AG08396 (cell line): ENCODE measurements at places on chromosomes 5 and 9.

DNA sequence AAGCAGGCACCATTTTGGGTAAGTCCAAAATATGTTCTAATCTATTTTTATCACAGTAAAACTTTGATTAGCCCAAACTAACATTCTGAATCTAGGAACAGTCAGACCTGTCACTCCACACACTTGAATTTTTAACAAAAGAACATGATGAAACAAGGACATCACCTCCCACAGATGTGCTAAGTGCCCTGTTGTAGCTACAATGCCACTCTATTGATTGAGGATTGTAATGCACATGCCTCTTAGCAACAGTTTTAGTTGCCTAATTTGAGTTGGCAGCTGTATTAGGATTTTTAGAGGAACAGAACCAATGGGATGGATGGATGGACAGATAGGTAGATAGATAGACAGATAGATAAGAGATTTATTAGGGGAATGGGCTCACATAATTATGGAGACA is 20.3 kb upstream of the RNF20 start:
- no peak for DNase-seq

GRCh38 chr5:11650936-11651335 is 253.3 kb downstream of the CTNND2 start:
- no peak for DNase-seq

DNA sequence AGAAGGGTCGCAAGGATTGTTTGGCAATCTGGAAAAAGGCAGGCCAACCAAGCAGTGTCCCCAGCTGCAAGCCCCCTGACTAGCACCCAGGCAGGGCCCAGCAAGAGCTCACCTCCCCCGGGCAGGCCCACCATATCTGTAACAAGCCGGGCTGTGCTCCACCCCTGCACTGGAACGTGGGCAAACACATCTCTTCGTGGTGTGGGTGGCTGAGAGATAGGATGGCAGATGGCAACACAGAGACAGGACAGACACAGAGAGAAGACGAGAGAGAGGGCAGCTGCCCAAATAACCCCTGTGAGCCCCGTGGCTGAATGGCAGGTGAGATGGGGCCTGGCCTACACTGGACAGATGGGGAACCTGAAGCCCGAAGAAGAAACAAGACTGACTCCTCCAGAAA is 9.4 kb downstream of the BBLN start:
- DNase-seq = no peak

GRCh38 chr5:141849415-141850243 is 28.6 kb downstream of the PCDH1 start:
- DNase-seq = peak; percentile 92

GRCh38 chr9:4495537-4495936 is 5.3 kb downstream of the SLC1A1 start:
- no peak for DNase-seq

- no peak for DNase-seq
Measured at GRCh38 chr5:107580889-107581820, 89.6 kb downstream of the EFNA5 start.

DNA sequence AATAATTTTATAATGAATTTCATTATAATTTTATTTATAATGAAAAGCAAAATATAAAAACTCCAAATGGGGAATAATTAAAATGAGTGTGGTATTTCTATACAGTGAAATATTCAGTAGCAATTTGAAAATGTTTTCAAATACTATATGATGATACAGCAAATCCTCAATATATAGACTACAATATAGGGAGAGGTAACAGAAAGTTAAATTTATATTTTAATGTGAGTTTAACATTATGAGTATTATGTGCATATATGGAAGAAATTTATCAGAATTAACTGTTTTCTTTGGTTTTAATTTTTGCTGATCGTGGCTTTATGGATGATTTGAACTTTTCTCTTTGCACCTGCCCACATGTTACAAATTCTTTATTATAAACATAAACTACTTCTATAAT is 500.9 kb upstream of the ARRDC3 start:
- no peak for DNase-seq

DNA sequence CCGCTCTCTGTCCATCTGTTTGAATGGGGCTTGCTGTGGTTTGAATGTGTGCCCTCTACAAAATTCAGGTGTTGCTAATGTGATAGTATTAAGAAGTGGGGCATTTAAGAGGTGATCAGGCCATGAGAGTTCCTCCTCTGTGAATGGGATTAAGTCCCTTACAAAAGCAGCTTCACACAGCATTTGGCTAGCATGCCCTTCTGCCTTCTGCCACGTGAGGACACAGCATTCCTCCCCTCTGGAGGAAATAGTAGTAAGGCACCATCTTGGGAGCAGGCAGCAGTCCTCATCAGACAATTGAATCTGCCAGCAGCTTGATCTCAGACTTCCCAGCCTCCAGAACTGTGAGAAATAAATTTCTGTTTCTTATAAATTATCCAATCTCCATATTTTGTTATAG is 540.2 kb downstream of the CSNK1G3 start:
- no peak for DNase-seq

GRCh38 chr9:122197882-122198281 is 30.9 kb downstream of the LHX6 start:
- DNase-seq = no peak

GRCh38 chr9:129556491-129557191 is 64.3 kb downstream of the C9orf50 start:
- no peak for DNase-seq

DNA sequence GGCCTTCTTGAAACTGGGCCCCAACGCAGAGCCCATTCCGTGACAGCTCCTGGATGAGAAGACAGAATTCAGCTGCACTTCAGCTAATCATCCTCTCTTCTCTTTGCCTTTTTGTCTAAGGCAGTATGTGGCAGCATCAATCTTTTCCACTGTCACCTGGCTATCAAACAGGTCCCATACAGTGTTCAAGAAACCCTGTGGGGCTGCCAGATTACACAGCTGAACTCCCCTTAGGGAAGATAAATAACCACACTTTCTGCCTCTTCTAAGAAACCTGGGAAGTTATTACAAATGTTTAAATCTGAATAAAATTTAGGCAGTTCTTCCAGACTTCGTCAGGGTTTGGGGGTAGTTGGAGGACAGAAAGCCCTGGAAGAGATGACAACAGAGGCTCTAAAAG is 61.0 kb downstream of the SPEF2 start:
- DNase-seq = no peak

GRCh38 chr9:134888603-134889190 is 8.1 kb downstream of the FCN2 start:
- DNase-seq = no peak

DNA sequence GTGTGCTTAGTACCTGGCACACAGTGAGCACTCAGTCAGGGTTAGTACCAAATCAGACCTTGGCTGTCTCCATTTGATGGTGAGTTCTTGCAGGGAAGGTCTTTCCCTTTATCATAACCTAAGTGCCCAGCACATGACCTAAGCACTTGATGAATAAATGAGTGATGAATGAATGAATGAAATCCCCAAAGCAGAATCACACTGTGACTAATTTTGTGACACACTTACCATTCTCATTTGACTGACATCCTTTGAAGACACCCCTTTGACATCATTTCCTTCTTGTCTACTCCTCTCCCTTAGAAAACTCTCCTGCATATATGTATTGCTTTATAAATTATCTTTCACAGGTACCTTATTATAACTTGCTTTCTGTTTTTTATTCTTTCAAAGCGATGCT is 130.2 kb upstream of the ELL2 start:
- DNase-seq = no peak

DNA sequence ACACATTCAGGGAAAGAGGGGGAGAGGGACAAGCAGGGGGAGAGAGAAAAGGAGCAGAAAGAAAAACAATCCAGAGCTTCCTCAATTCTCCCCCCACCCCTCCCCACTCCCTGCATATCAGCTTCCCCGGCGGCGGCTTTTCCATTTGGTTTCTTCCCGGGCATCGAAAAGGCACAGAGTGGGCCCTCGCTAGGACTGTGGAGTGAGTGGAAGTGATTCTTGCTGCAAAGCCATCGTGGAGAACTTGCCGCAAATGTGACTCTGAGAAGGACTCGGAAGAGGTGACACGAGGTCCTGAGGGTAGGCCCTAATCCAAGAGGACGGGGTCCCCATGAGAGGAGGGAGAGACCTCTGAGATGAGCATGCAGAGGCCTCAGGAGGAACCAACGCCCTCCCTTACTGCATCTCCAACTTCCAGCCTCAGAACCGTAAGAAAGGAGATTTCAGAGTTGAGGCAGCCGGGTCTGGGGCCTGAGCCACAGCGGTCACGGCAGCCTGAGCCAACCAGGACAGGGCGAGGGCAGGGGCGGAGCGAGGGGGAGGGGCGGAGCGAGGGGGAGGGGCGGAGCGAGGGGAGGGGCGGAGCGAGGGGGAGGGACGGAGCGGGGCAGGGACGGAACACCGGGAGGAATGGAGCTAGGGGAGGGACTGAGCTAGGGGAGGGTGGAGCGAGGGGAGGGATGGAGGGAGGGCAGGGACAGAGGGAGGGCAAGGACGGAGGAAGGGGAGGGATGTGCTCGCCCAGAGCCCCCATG is 21.2 kb upstream of the SARDH start:
- DNase-seq = peak; percentile 57

DNA sequence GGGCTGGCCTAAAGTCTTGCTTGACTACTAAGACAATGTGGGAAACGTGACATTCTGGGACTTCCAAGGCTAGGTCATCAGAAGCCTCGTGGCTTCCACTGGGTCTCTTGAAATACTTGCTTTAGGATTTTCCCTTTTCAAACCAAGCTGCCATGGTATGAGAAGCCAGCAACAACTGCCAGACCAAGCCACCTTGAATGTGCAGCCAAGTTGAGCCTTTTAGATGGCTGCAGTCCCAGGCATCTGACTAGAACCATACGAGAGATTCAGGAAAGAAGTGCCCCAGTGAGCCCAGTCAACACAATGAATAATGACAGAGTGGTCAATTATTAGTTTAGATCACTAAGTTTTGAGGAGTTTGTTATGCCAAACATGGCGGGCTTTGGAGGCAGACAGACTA is 143.3 kb downstream of the SLF1 start:
- no peak for DNase-seq

DNA sequence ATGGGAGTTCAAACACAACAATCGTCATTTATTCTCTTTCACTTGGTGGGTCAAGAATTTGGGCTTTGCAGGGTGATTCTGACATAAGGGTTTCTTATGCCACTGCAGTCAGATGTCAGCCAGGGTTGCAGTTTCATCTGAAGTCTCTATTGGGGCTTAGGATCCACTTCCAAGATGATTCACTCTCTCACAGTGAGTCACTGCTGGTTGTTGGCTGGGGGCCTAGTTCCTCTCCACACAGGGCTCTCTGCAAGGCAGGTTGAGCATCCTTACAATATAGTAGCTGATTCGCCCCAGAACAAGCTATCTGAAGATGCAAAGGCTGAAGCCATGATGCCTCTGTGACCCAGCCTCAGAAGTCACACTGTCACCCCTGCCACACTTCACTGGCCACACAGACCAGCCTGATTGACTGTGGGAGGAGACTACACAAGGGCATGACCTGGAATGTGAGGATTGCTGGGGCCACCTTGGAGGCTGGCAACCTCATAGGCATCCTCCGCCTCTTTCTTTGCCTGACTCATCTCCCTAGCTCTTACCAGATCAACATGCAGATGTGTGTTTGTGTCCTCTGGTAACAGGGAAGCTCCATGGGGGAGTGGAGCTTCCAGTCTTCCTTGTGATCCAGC is 4.5 kb upstream of the CARD19 start:
- peak; percentile 61 for DNase-seq

GRCh38 chr9:127660886-127661741 is 45.7 kb upstream of the CFAP157 start:
- no peak for DNase-seq

- DNase-seq = no peak
Measured at GRCh38 chr5:42514754-42515153, 91.5 kb downstream of the GHR start.

DNA sequence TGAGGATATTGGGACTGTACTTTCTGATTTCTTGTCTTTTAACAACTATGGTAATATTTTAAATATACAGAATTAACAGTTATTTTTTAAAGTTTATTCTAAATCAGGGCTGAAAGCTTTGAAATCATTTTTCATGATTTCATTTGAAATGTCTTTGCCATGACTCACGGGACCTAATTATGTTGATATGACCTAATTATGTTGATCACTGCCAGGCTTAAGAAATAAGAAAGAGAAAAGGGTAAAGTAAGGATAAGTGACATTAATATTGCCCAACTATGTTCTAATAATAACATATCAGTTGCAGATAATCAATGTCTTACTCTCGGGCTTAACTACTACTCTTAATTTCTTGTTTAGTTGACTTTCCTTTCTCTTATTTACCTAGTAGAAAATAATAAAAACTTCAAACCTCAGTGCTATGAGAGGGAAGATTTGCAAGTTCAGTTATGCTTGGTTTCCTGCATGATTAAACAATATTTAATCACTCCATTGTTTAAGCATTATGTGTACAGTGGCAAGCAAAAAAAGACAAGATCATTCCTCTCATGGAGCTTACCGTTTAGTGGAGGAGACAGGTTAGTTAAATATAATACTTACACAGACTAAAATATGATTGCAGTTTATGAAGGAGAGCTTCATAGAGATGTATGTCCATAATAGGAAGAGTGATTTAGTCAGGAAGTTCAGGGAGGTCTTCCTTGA is 67.0 kb upstream of the EIF4EBP3 start:
- DNase-seq = no peak

DNA sequence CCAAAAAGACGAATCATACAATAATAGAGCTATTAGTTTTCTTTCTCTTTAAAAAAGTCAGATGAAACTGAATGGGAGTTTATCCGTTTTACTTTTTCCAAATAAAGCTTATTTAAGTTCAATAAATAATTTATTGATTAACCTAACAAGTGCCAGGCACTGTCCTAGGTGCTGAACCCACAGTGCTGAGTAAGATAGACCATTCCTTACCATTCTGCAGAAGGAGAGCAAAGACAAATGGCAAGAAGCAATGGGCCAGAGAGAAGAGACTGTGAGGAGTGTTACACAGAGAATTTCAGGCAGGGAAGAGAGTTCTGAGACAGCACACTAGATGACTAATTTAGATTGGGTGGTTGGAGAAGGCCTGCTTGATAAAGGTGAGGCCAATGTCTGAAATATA is 127.2 kb downstream of the AUH start:
- DNase-seq = no peak

DNA sequence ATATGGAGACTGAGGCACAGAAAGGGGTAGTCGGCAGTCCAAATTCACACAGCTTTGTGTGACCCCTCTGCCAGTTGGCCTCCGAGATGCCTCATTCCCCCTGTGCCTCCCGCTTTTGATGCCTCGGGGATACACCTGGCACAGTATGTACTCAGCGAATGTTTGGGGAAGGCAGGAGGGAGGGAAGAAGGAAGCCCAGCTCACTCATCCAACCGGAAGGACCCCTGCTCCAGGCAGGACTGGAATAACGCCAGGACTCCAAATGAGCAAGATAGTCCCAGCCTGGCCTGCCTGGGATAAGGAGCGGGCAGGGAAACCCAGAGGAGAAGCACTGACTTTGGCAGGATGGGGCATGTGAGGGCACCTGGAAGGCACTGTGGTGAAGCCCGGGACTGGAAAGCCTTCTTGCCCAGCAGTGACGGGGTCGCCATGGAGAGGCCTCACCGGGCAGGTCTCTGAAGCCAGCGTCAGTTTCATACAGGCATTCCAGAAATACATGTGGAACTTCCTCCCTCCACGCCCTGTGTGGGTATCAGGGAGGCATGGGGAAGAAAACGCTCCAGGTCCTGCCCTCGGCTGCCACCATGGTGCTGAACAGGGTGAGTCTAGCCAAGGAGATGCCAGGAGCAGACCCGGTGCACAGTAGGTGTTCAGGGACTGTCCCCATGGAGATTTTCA is 20.3 kb downstream of the LMX1B start:
- no peak for DNase-seq

GRCh38 chr5:55903121-55903701 is 52.1 kb downstream of the IL31RA start:
- DNase-seq = no peak
